ENCODE measurements at places on chromosomes 4 and X.

DNA sequence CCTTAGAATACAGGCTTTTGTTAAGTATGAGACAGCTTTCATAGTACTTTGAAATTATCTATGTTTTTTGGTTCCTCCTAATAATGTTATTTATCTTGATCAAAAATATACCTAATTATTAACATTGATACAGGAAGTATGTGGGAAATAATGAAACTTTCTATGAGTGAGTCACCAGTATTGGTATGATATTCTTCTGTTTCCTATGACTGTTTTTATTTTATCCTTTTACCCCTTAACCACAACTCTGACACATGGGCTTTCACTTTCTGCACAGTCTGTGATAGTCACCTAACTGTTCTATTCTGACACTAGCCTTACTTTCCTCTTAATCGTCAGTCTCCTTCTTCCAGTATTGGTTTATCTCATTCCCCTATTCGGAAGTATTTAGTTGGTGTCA lies 4.7 kb downstream of the THAP9 start:
- no peak for DNase-seq

DNA sequence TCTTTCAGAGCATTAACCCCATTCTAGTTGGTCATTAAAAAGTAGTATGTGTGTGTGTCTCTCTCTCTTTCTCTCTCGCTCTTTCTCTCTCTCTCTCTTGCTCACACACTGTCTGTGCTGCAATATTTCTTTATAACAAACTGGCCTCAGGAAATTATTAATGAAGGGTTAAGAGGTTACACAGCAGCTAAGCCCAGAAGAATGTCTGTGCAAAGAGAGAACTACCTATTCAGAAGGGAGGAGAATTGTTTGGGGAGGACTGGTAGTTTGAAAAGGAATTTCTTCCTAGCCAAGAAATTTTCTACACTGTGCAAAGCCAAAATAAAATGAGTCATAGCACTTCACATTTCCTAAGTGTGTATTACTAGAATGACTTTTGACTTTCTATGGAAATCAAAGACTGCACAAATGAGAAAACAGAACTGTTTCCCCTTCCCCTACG lies 22.2 kb downstream of the PDGFC start:
- DNase-seq, result no peak

GRCh38 chr4:54513204-54513603 lies 144.6 kb upstream of the KIT start:
- DNase-seq, result no peak

- DNase-seq, result no peak
Observed at GRCh38 chr4:168673476-168673875, 176.6 kb downstream of the PALLD start.

- DNase-seq, result no peak
Observed at GRCh38 chr4:153252122-153252521, 47.9 kb downstream of the TRIM2 start.
